NCI-H1417 (cell line): ENCODE measurements at places on chromosomes 5 and 9.

DNA sequence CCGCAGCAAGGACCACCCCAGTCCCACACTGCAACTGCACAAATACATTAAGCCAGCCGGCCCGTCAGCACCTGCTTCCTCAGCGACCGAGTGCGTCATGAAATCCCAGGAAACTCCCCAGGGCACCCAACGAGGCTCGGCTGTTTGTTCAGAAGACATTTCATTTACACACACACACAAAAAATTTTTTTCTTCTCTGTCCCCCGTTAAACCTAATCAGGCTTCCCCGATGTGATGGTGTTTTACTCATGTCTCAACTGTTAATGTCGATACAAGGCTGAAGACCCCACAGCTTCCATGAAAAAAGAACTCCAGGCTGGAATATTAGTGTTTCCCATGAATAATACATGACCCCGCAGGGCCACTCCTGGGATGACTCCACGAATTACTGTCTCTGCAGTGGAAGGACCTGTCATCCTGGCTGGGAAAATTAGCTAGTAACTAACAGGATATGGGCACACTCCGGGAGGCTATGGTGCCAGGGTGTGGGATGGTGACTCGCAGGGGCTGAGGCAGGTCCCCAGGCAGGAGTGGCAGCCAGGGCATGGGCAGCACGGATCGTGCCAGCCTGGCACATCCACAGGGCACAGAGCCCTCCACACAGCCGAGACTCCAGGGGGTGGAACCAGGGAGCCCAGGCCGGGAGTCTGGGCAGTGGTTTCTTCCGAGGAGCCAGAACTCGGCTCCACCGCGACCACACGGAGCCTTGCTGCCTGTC is 102.4 kb downstream of the VAV2 start:
- DNase-seq: peak; percentile 85

- DNase-seq: no peak
Measured at GRCh38 chr5:106376522-106376921, 1294.2 kb downstream of the EFNA5 start.

GRCh38 chr9:101062686-101063085 is 34.2 kb downstream of the PLPPR1 start:
- no peak for DNase-seq

- no peak for DNase-seq
Measured at GRCh38 chr9:129336130-129336528, 158.1 kb upstream of the IER5L start.

- DNase-seq: no peak
Measured at GRCh38 chr5:163350083-163350482, 87.3 kb upstream of the CCNG1 start.

DNA sequence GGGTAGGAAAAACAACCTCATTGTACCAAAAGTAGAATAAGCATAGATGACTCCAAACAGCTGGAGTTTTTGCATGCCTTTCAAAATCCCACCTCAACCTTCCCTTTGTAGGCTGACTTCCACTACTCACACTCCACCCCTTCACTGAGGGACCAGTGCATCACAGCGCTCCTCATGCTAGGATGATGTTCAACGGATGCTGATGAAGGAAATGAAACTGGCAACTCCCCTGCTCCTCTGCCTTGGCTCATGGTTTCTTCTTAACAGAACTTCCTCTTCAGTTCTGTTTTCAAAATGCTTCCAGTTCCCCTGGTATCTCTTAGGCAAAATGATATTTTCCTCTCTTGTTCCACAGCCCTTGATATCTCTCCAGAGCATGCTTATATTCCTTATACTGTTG is 29.0 kb downstream of the LIFR start:
- no peak for DNase-seq

DNA sequence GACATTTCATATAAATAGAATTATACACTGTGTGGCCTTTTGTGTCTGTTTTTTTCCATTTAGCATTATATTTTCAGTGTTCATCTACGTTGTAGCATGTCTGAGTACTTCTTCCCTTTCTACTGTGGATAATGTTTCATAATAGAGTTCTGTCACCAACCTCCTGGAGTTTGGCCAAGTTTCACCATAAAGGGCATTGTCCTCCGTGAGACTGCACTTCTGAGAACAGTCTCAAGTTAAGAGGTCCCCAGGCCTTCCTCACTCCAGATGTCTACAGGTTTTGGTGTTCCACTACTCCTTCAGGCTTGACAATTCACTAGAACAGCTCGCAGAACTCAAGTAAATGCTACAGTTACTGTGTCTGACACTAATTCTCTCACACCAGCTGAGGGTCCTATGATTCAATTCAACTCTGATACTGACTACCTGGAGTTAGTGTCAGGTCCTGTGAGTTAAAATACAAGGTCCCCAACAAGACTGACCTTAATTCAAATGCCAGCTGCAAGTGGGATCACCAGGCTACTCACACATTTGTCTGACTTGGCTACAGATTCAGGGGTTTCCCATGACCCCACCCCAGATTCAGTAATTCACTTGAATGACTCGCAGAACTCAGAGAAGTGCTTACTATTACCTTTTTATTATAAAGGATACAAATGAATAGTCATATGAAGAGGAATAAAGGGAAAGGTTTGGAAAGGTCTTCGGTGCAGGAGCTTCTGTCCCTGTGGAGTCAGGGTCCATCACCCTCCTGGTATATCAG is 31.1 kb downstream of the SLC35A4 start:
- no peak for DNase-seq

- DNase-seq: peak; percentile 1
Measured at GRCh38 chr9:136052991-136053756, 41.9 kb downstream of the NACC2 start.

DNA sequence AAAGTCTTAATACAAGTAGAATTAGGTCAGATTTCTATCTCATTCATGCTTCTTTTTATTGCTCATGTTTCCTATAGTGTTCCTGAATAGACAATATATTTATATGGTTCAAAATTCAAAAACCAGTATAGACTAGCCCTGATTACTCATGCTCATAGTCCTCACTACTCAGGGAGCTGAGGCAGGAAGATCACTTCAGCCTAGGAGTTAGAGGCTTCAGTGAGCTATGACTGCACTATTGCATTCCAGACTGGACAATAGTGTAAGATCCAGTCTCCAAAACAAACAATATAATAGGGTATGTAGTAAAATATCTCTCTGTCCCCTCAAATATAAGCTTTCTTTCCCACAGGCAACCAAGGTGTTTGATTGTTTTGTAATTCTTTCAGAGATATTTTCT is 2.4 kb downstream of the ANKRD31 start:
- DNase-seq: no peak

DNA sequence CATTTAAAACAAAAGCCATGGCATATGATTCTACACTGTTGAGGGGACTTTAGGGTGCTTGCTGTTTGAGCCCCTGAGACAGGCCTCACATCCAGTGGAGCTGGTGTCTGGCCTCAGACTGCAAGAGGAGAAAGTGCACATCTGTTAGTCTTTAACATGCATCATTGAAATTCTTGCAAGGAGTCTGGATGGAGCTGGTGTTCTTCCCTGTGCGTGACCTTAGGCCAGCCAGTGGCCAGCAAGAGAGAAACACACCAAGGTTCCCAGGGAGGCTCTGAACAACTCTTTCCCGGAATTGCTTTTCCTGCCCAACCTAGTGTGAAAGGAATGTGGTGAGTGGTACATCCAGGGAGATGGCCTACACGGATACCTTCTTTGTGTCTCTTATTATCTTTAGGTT is 282.8 kb upstream of the TNC start:
- no peak for DNase-seq

- no peak for DNase-seq
Measured at GRCh38 chr5:153953411-153953810, 85.3 kb downstream of the FAM114A2 start.

DNA sequence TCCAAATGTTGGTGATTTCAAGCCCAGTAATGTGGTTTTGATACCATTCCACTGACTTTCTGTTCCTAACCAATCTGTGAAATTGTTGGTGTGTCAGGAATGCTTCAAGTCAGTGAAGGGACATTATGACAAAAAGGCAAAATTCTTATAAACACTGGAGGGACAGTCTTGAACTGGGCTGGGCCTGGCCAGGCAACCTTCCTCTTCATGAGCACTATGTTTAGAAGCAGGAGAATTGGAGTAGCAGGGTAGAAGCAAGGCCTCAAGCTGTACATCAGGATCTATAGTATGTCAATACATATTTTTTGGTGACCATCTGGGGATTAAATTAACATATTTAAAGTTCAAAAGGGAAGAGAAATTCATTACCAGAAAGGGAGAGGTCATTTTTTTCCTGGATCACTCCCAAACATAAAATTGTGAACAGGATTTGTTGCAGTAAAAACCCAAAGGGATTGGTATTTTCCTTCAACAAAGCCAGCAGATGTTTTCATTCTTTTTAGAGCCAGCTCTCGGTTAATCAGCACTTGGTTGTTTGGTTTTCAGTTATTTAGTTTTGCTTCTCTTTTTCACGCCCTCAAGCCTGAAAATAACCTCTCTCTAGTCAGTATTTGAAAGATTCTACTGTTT is 77.9 kb upstream of the PIK3R1 start:
- no peak for DNase-seq

DNA sequence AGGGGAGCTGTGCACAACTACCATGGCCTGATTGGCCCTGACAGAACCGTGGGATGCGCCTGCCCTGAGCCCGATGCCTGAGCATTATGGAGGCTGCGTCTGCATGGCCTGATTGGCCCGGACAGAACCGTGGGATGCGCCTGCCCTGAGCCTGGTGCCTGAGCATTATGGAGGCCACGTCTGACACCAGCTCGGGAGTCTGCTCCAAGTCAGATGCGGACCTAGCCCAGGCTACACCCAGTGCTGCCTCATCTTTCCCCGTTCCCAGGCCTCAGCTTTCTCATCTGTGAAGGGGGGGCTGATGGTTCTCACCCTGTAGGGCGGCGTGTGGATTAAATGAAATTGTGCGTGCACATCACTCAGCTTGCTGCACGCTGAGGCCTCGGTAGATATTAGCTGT is 7.3 kb downstream of the CEP72 start:
- DNase-seq: no peak

- DNase-seq: no peak
Measured at GRCh38 chr5:172282272-172283019, 1.1 kb downstream of the UBTD2 start.

GRCh38 chr5:53730943-53731342 is 170.5 kb downstream of the NDUFS4 start:
- no peak for DNase-seq

GRCh38 chr5:152488869-152489268 is 83.8 kb upstream of the NMUR2 start:
- no peak for DNase-seq

DNA sequence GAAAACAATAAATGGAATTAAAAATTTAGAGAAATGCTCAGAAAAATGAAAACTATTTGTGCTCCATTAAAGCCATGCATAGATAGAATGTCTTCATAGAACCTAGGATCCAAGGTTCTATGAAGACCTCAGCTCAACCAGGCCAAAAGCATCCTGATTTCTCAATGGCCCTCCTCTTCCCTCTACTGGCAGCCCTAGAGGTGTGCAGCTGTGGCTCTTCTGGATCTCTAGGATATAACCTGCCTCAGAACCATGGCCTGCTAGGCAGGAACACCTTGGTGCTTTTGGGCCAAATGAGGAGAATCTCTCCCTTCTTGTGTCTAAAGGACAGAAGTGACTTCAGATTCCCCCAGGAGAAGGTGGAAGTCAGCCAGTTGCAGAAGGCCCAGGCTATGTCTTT is 15.1 kb downstream of the IFNA1 start:
- no peak for DNase-seq

DNA sequence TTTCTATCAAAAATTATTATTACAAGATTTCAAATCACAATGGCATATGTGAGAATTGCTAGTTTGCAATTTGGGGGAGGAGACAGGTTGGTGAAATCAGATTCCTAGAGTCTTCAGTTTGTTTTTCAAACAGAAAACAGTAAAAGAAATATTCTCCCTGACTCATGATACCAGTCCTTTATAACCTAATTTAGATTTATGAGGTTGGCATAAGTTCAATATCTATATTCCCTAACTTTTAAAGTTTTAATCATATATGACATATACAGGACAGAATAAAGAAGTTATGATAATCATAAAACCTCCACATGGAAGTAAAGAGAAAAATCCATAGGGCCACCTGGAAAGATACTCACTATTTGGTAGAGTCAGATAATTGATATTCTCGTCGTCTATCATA is 167.1 kb upstream of the GNA14 start:
- DNase-seq: no peak

GRCh38 chr5:135866016-135866415 is 29.6 kb downstream of the IL9 start:
- no peak for DNase-seq

DNA sequence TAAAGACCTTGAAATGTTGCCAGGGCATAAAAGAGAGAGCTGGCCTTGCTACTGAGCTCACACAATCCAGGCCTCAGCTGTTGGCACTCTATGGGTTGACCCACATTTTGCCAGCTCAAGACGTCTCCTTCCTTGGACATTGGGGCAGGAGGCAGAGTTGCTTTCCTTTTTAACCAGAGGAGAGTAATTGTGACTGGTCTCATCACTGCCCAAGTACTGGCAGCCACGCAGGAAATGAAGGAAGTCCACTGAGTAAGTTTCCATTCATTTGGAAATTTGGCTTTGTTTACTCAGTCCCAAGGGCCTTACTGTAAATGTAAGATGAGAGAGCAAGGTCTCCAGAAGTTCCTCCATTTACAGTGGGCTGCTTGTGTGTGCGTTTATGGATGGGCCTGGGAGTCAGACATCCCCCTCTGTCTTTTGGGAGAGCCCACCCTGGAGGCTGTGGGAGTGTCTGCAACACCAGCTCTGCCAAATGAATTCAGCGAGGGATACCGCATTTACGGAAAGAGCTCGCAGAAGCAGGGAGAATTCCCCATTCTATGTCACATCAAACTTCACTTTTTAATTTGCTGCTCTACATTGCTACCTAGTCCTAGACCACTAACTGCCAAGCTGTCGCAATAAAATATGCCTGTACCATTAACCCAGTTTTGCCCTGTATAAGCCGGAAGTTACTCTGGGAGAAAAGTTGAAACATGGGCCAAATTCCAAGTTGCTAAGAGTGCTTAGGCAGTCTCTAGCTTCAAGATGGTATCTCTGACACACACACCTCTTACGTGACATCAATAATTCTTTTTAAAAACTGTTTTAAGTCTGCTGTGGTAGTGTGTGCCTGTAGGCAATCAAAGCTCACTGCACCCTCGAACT is 24.5 kb upstream of the PDZD2 start:
- no peak for DNase-seq

DNA sequence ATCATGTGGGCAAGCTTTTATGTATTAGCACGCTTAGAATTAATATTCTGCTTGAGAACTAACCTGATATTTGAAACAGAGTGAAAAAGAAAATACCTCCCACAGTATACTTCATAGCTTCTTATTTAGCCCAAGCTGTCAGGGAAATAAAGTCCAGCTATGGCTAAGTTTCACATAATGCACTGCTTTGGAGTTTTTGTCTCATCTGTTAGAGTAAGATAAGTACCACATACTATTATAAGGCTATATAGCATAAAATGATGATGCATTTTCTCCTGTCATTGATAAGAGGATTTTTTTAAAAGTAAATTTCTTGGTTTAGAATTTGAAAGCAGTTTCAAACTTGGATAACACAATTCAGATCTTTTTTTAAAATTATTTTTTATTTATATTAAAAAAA is 2.4 kb upstream of the ANKDD1B start:
- no peak for DNase-seq

DNA sequence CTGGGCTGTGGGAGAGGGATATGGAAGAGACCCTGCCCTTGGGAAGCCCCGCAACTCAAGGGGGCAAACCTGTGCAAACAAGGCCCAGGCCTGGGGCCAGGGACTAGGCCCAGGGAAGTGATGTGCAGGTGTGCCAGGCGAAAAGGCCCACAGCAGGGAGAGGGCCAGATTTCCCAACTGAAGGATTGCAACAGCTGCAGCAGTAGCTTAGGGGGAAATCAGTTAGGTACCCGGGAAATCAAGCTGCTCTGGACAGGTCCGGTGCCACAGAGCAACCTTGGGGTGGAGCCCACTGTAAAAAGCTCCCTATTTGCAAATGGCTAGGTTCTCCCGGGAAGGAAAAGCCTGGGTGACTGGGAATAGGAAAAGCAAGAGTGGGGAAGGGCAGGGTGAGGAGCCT is 10.4 kb downstream of the GRIN1 start:
- no peak for DNase-seq
